ENCODE measurements at places on chromosomes 5 and 9.

DNA sequence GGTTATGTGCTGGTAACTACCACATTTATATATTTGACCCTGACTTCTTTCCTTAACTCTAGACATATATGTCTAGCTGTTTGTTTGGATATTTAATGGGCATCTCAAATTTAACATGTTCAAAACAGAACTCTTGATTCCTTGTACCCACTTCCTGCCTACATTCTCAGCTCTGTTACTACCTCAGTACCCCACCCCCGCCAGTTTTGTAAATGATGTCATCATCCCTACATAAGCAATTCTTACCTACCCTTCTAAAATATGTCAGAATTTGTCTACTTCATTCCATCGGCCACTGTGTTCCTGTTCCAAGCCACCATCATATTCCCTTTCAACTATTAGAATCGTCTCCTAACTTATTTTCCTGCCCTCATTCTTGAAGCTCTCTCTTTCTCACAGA lies 4.8 kb downstream of the RAD50 start:
- DNase-seq = no peak

GRCh38 chr5:77222722-77223121 lies 12.2 kb downstream of the PDE8B start:
- DNase-seq = no peak

DNA sequence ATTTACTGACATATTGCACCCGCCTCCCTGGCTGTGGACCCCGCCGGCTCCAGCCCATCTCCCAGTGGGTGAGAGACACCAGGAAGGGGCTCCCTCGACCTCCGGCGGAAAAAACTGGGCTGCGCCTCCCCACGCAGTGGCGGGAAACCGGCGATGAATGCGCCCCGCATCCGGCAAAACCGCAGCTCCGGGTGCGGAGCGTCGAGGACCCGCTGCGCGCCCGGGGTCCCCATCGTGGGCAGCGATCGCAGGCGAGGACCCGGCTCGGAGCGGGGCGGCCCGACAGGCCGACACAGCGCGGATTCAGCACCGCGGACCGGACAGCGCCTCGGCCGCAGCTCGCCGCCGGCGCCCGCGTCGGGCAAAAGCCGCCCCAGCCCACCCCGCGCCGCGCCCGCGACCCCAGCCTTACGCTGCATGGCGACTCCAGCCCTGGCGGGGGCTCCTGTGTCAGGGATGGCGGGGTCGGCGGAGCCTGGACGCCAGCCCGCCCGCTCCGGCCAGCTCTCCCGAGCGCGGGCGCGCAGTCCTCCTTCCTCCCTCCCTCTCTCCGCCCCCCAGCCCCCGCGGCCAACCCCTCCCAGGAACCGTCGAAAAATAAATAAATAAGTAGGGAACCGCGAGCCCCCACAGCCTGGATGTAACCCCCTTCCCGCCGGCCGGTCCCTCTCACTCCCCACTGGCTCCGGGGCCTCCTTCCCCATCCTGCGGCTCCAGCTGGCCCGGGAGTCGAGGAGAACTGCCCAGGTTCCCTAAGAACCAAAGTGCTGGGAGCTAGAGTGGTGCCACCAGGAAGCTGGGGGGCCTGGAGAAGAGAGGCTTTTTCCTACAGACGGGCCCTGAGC lies 3.1 kb downstream of the LHX3 start:
- DNase-seq = no peak

- no peak for DNase-seq
Measured at GRCh38 chr5:96133341-96134079, 171.9 kb upstream of the ELL2 start.
